ENCODE measurements at places on chromosomes 11 and 22.

DNA sequence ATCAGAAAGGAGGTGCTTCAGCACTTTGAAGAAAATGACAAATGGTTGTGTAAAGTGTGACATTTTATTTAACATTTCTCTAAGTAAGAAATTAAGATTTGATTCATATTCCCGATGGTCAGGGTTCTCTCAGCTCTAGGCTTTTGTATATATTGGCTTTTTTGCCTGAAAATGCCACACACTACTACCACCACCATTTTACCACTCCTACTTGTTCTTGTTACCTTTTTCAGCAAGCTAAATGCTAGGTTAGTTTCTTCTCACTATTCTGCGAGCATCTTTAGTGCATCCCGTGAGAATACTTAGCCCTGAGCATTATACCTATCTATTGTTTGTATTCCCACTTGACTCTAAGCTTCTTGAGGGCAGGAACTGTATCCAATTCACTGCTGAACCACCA, 177.6 kb upstream of the MTNR1B start:
- no peak for DNase-seq

GRCh38 chr22:38618682-38619081, 37.5 kb downstream of the FAM227A start:
- DNase-seq, result no peak

GRCh38 chr11:62438641-62439040, 19.8 kb downstream of the SCGB1A1 start:
- DNase-seq, result no peak

GRCh38 chr11:117381481-117382387, 54.1 kb downstream of the CEP164 start:
- DNase-seq, result no peak

GRCh38 chr11:43994196-43994595, 51.8 kb downstream of the C11orf96 start:
- DNase-seq, result no peak

DNA sequence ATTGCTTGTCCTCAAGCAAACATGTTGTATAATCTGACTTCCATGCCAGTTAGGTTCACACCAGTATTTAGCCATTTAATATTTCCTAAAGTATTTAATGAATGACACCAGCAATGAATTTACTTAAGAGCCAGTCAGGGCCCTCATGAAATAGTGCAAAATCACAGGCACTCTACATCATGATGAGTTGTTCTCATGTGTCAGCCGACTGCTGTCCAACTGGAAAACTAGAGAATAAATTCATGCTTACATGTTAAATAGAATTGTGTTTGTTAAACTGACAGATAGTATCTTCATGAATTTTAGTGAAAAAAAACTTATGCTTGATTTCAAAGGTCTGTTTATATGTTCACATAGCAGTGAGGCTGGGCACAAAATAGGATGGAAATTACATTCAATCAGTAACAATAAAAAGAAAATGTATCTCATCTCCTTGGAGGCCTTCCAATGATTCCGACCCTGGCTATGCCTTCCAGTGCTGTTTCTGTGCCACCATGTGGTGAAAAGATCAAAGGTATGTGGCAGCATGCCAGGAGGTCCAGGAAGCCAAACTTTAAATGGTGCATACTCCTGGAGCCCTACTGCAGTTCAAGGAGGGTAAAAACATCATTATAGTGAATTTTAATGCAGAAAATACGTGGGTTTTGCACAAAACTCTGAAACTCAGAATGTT, 45.2 kb downstream of the CTSC start:
- DNase-seq, result no peak

- DNase-seq, result no peak
These were observed 94.9 kb downstream of the TBC1D22A start for GRCh38 chr22:46857142-46857884.

DNA sequence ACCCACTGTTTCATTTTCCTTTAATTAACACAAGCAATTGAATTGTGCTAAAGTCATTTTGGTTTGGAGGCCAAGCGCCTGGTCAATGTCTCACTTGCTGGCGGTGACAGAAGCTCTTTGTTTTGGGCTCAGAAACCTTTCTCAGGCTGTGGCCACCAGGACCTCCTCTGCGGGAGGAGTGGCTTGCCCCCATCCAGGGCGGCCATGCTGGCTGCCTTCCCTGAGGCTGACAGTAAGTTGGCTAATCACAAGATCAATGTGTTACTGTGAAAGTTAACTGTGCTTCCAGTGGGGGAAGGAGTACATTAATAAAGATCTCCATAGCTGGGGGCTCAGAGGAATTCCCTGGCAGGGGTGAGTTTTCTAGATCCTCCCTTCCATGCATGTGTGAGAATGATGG, 1074.5 kb downstream of the NTM start:
- no peak for DNase-seq

All from activated CD4-positive, alpha-beta T cell treated with anti-CD3 and anti-CD28 coated beads, Interleukin-2, amount 50 U/mL, for 4 hours (primary cell).